SW 1271 (cell line): ENCODE measurements at places on chromosomes 7 and 10.

- DNase-seq: no peak
Measured at GRCh38 chr7:41122256-41122987, 580.5 kb downstream of the INHBA start.

GRCh38 chr7:80459776-80460510 lies 51.9 kb downstream of the GNAT3 start:
- no peak for DNase-seq

- DNase-seq: no peak
Measured at GRCh38 chr7:104530251-104530650, 201.8 kb downstream of the LHFPL3 start.

DNA sequence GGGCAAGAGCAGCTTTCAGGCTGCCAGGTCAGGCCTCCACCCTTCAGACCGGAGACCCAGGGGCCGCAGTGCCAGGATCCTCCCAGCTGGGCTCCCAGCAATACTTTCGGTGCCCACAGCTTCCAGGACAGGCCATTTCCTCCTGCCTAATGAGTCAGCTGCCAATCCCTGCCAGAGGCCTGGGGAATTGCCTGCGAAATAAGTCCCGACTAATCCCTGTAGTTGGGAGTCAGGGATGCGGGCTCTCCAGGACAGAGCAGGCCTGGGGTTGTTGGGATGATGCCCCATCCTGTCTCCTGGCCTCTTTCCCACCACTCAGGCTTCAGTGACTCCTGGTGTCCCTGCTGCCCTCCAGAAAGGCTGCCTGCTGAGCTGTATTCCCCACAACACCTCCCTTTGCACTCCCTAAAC lies 143.5 kb upstream of the UNC5B start:
- DNase-seq: no peak

GRCh38 chr7:149297034-149297755 lies 35.2 kb downstream of the ZNF783 start:
- no peak for DNase-seq

- DNase-seq: no peak
Measured at GRCh38 chr10:120131183-120131582, 238.7 kb downstream of the SEC23IP start.

GRCh38 chr7:7185371-7185989 lies 3.1 kb downstream of the C1GALT1 start:
- DNase-seq: no peak

GRCh38 chr7:128056901-128057300 lies 25.7 kb upstream of the LRRC4 start:
- no peak for DNase-seq

DNA sequence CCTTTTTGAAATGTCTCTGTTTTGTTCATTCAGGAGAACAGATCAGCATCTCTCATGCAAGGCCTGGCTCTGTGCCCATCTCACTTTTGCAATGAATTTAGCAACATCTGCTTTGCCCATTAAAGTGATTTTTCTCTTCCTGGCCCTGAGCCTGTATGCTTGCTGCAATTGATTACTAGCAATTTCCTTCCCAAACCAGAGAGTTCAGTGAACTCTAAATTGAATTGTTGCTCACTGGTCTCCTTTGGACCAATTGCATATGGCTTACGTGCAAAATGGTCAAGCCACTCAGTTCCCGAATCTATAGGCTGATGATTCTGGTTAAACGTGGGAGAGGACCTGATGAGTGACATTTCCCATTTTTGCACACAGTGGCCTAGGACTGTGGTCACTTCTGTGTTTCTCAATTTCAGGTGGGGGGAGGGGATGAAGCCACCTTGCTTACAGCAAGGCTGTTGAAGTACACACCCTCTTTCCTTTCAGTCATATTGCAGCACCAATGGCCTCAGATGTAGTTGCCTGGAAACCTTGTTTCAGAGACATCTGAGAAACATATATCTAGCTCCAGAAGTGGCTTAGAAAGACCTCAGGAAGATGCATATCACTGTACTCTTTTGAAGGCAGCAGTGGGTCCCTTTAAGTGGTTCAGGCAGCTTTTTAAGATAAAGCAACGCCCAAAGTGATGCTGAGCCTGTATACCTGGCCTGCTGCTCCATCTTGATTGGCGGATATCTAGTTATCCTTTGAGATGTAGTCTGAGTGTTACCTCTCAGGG lies 201.4 kb downstream of the PTEN start:
- DNase-seq: no peak

DNA sequence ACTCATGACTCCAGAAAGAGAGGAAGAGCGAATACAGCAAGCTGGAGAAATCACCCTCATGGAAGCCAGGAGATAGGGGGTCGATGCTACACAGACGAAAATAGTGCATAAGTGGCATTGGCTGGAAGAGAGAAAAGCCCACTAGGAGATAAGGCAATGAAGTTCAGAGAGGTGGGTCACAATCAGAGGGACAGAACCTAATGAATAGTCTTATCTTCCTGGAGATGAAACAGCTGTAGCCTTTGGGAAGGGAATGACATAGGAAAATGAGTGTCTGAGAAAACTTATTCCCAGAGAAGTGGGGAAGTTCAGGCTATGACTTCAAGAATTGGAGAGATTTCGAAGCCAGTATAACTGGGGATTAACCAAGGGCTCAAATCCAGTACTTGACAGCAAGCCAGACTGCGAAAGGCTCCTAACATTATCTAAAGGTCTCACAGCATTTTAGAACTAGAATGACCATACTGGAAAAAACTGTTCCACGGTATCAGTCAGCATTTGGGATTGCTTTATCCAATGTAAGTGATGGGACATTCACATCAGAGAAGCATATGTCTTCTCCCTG lies 211.1 kb downstream of the ZNF365 start:
- DNase-seq: no peak

GRCh38 chr10:104589431-104589830 lies 51.7 kb upstream of the SORCS3 start:
- no peak for DNase-seq

DNA sequence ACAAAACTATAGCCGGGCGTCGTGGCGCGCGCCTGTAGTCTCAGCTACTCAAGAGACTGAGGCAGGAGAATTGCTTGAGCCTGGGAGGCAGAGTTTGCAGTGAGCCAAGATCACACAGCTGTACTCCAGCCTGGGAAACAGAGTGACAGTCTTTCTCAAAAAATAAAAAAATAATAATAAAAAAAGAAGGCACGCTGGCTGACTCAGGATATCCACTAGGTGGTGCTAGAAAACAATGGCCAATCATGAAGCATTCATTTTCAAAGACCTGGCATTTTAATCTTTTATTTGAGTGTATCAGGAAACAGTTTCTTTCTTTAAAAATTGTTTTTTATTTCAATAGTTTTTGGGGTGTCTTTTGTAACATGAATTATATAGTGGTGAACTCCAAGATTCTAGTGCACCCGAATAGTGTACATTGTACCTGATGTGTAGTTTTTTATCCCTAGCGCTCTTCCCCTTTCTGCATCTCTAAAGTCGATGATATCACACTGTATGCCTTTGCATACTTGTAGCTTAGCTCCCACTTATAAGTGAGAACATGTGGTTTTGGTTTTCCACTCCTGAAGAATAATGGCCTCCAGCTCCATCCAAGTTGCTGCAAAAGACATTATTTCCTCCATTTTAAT lies 88.6 kb downstream of the LYZL1 start:
- DNase-seq: no peak

- no peak for DNase-seq
Measured at GRCh38 chr7:55400191-55400590, 35.1 kb downstream of the LANCL2 start.

GRCh38 chr7:29288181-29289091 lies 93.9 kb downstream of the CHN2 start:
- no peak for DNase-seq

DNA sequence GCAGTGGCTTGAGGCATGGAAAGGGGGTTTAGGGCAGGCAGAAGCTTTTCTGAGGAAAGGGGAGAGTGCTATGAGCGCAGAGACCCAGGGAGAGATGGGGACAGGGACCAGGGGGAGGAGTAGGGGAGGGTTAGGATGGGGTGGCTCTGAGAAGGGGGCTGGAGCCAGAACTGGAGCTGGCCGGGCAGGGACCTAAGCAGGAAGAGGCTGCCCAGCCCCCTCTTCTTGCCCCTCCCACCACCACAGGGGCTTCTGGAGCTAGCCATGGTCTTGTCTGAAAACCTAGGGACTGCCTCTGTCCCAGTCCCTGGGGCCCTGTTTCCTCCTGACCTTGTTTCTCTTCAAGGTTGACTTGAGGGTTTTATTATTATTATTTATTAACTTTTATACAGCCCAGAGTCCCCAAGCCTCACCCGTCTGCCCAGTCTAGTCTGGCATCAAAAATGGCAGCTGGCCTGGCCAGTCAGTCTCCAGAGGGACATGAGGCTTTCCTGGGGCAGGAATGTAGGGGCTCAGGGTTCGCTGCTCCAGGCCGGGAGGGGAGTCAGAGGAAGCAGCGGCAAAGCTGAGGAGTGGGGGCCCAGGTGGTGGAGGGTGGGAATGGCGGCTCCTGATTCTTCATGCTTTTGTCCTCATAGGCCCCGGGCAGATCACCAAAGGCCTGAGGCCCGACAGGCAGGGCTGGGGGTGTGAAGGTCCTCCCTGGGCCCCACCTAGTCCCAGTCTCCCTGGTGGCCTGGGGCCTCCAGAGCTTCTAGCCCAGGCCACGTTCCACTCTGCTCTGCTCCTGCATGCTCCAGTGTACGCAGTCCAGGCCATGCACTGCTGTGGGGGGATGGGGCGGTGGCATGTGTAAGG lies 5.7 kb downstream of the TRIM8 start:
- DNase-seq: no peak

GRCh38 chr7:149532654-149533053 lies 35.0 kb upstream of the ZNF746 start:
- no peak for DNase-seq

GRCh38 chr7:2517026-2517425 lies 2.5 kb upstream of the LFNG start:
- peak; percentile 49 for DNase-seq

DNA sequence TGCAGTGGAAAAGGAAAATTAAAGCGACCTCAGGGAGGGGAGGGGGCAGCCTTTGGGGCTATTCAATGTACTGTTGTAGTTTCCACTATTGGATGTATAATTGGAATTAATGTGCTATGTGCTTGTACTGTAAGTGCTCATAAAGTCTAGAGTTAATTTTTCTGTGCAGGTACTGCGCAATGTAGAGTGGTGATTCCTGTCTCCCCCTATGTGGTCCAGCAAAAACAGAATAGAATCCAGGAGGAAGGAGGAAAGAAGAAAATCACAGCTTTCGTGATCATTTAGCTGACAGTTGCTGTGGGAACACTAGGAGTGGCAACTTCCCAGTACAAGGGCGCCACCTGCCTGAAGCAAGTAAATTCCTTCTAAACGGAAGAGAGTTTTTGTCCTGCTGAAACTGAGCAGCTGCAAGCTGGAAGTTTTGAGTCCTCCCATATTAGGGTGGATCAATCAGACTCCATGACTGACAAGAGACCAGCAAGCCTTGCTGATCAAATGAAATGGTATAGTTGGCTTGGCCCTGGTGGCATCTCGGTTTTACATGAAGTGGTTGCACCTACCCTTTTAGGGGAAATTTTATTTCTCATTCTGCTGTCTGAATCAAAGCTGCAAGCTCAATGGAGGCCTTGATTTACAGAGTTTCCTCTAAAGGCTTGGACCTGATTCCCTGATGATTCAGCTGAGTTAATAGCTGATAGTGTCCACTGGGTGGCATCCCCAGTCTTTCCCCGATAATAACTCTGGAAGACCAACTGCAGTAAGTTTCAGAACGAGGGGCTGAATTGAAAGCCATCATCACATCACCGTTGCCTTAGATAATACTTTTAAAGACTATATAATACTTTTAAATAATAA lies 299.8 kb downstream of the HGF start:
- peak; percentile 64 for DNase-seq

- no peak for DNase-seq
Measured at GRCh38 chr10:62534031-62534430, 159.9 kb downstream of the ZNF365 start.

DNA sequence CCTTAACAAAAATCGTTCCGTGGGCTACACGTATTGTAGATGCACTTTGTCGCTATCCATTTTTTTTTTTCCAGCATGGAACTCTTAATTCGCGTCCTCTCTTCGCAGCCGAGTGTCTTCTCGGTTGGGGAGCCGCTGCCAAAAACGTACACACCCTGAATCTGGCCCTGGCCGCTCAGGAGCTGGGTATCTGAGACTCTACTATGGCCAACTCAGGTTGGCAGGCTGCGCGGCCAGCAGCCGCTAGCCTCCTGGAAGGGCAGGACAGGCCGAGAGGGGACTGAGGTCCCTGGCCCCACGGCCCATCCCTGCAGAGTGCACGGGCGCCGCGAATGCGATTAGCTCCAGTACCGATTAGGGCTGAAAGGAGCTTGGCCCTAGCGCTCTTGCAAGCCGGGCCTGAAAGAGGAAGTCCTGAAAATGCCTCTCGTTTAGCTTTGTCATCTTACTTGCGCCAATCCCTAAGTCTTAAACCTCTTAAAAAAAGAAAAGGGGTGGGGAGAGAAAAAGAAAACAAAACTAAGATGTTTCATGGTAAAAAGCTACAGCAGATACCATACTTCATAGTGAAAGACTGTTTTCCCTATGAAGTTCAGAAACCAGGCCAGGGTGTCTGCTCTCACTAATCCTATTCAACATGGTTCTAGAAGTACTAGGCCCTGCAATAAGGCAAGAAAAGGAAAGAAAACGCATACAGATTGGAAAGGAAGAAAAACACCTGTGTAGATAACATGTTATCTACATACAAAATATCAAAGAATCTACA lies 113.2 kb upstream of the RHEB start:
- no peak for DNase-seq

GRCh38 chr10:78893217-78893616 lies 175.5 kb upstream of the ZMIZ1 start:
- DNase-seq: no peak

DNA sequence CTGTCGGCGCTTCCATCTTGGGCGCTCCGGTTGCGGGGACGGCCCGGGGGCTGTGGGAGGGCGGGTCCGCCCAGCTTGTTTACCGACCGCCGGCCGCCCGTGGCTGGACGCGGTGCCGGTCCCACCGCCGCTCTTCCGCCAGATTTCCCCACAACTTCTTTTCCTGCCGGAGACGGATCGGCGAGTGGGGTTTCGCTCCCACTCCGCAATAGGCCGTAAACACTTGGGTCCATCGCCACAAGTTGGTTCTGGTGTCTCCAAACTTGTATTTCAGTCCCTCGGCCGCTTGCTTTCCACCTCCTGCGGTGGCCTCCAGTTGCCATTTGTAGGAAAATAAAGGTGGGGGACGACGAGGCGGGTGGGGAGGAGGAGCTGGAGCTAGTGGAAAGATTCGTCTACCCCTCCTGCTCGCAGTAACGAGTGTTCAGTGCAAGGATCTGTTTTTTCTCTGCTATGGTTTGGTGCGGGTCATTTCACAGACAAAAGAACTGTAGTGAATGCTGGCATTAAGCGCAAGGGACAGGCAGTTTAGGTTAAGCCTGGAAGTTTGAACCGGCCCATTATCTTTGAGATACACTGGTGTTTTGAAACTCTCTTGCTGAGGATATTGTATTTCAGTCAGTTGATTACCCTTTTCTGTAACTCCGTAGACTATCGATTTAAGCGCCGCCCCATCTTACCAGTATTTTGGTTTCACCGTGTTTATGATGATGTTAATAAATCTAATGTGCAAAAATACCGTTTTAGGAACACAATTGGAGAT lies 24.3 kb upstream of the ZRANB1 start:
- peak; percentile 40 for DNase-seq

GRCh38 chr7:158414486-158414961 lies 173.1 kb downstream of the PTPRN2 start:
- no peak for DNase-seq

GRCh38 chr10:71998840-71999194 lies 34.6 kb downstream of the CHST3 start:
- DNase-seq: no peak
